Caco-2 (cell line): ENCODE measurements at places on chromosomes 2 and 18. TPM values are rescaled to one million over a fixed set of nuclear protein-coding genes. Genes with fewer than 3 reads are reported as not detected.

The SCG2 gene
- 0.35 and 0.41 TPM in 2 replicates for total RNA-seq

The GKN1 gene
- not detected in 2 replicates for total RNA-seq

The GNLY gene
- not detected in 2 replicates for total RNA-seq

The LYPD1 gene
- total RNA-seq = 15.8 and 18.2 TPM in 2 replicates

The CHMP3 gene
- 93.3 and 93.5 TPM in 2 replicates for total RNA-seq

The IER3IP1 gene
- total RNA-seq = 5.0 and 5.9 TPM in 2 replicates

The COL5A2 gene
- total RNA-seq = 190 and 244 TPM in 2 replicates

The ANKRD30B gene
- 0.07 and 0.44 TPM in 2 replicates for total RNA-seq

The CREG2 gene
- total RNA-seq = 119 and 120 TPM in 2 replicates

The ITGB6 gene
- total RNA-seq = 1.7 and 2.6 TPM in 2 replicates

The GPR17 gene
- not detected in 2 replicates for total RNA-seq

The GPR35 gene
- total RNA-seq = 21.3 and 21.5 TPM in 2 replicates

The FRZB gene
- 0.16 TPM in 1 of 2 replicates, not detected in the other for total RNA-seq

The IMP4 gene
- 105 and 120 TPM in 2 replicates for total RNA-seq

The RNF103 gene
- total RNA-seq = 20.0 and 21.8 TPM in 2 replicates

The TAF4B gene
- 2.5 and 2.6 TPM in 2 replicates for total RNA-seq

The NCKAP5 gene
- total RNA-seq = 3.5 and 3.8 TPM in 2 replicates

The RGPD3 gene
- total RNA-seq = 0.14 and 0.27 TPM in 2 replicates

The CD207 gene
- total RNA-seq = 0.16 and 0.23 TPM in 2 replicates

The OSBPL1A gene
- total RNA-seq = 15.7 and 15.9 TPM in 2 replicates

The TBR1 gene
- 0.07 and 0.11 TPM in 2 replicates for total RNA-seq

The NT5DC4 gene
- 3.3 and 4.0 TPM in 2 replicates for total RNA-seq

The CD8B2 gene
- total RNA-seq = 0.09 and 0.14 TPM in 2 replicates

The CDK5R2 gene
- total RNA-seq = 0.18 and 0.21 TPM in 2 replicates

The VAMP8 gene
- total RNA-seq = 82.9 and 85.5 TPM in 2 replicates

The CCDC148 gene
- 5.3 and 6.3 TPM in 2 replicates for total RNA-seq

The NOL4 gene
- not detected in 2 replicates for total RNA-seq

The GMPPA gene
- total RNA-seq = 51.0 and 53.7 TPM in 2 replicates

The GCG gene
- total RNA-seq = not detected in 2 replicates

The CRACDL gene
- 0.77 and 1.1 TPM in 2 replicates for total RNA-seq

The CYP27A1 gene
- total RNA-seq = 20.9 and 26.8 TPM in 2 replicates

The KIF3C gene
- 7.1 and 9.2 TPM in 2 replicates for total RNA-seq

The PTRHD1 gene
- total RNA-seq = 49.4 and 52.8 TPM in 2 replicates

The CELF4 gene
- 0.11 TPM in 1 of 2 replicates, not detected in the other for total RNA-seq

The KCNE4 gene
- total RNA-seq = not detected in 2 replicates

The HEATR5B gene
- total RNA-seq = 15.3 and 16.1 TPM in 2 replicates

The SERPINB2 gene
- total RNA-seq = not detected in 2 replicates

The UGT1A8 gene
- total RNA-seq = 0.14 and 0.50 TPM in 2 replicates

The TMEM198 gene
- 8.5 and 9.1 TPM in 2 replicates for total RNA-seq

The KCNF1 gene
- total RNA-seq = 0.28 and 0.29 TPM in 2 replicates
